ENCODE measurements at places on chromosomes 7 and 10.

DNA sequence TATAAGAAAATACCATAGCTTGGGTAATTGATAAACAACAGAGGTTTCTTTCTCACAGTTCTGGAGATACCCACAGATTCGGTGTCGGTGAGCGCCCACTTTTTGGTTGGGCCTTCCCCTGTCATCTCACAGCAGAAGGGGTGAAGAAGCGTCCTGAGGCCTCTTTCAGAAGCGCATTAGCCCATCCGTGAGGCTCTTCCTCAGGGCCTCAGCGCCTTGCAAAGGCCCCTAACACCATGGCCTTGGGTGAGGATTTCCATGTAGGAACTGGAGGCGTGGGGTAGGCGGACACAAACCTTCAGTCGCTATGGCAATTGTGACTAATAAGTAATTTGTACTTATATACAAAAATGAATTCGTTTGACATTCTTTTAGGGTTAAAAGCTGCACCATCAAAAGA is 316.0 kb downstream of the PTPRN2 start:
- no peak for DNase-seq

DNA sequence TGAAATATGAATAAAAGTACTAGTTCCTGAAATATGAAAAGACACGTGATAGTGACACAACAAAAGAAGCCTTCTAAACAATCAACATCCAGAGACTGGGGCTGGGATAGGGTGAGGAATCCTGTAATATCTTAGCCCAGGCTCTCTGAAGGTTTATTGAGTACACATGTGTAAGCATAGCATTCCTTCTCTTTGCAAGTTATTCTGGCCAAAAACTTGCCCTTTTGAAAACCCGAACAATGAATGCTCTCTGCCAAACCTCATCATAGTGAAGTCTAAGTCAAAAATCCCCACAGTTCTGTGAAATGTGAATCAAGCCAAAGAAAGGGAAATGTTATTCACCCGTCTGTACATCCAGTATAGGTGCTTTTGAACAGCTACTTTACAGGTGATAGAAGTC is 11.6 kb downstream of the SEMA3D start:
- no peak for DNase-seq

- no peak for DNase-seq
Measured at GRCh38 chr7:80775897-80776296, 137.5 kb downstream of the CD36 start.

DNA sequence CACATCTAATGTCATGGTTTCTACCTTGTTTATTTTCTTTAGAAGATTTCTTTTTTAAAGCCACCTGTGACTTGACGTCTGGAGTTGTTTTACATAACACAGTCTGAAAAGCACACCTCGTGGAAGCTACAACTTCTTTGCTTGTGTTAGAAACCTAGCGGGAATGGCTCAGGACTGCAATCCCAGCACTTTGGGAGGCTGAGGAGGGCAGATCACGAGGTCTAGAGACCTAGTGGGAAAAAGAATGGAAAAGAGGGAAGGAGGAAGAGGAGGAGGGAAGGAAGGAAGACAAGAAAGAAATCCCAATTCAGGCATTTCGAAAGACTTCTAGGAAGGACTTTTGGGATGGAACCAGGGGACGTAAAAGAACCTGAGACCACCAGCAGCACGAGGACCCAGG is 146.3 kb upstream of the CELF2 start:
- no peak for DNase-seq

DNA sequence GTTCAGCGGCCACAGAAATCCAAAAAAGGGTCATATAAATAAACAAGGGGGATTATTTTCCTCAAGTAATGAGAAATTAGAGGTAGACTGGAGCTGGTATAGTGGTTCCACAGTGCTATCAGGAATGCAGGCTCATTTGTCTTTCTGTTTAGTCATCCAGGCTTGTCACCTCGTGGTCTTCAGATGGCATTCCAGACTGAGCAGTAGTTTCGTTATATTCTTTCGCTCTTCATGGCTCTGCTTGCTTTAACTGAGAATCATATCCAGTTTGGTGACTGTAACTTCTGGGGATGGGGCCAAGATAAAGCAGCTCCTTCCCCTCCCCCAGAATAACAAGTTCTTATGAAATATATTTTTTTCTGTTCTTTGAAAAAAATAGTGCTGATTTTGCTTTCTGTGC is 9.5 kb downstream of the ANKIB1 start:
- no peak for DNase-seq

DNA sequence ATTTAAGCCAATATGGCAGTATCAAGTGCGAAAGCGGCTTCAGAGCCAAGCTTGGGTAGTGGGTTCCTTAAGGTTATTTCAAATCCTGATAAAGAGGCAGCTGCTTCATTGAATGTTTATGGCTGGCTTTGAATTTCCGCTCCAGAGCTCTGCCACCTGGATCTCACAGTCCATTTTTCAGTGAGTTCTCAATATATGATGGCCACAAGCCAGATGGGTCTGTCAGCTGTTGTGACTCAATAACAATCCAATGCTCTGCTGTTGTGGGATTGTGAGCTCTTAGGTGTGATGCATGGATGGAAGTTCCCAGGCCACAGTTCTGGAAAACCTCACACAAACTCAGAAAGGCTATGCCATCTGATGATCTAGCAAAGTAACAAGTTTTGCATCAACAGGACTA is 743.8 kb upstream of the LRRN3 start:
- no peak for DNase-seq

GRCh38 chr10:88538048-88538447 is 45.1 kb downstream of the RNLS start:
- no peak for DNase-seq

- no peak for DNase-seq
Measured at GRCh38 chr10:67043041-67043440, 117.2 kb downstream of the LRRTM3 start.

DNA sequence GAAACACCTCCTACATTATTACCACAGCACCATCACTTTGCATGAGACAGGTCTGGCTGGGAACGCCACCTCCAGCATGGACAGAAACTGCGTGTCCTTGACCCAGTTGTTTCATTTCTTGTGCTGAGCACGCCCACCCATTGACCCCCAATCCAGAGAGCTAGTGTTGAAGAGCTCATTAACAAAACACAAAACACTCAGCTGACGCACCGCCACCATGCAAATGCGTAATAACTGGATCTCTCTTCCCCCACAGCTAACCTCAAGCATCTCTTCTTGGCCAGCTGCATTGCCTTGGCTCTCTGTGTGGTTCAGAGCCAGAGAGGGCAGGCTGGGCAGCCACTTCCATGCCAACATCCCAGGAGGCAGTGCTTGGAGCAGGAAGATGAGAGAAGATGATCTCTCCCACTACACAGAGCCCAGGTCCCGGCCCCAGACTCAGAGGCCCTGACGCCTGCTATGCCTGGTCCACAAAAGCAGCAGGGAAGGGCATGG is 173.5 kb downstream of the PLXNA4 start:
- DNase-seq = no peak

- no peak for DNase-seq
Measured at GRCh38 chr7:6210621-6211372, 61.6 kb downstream of the CYTH3 start.

GRCh38 chr10:99647601-99648151 is 11.6 kb upstream of the ENTPD7 start:
- DNase-seq = no peak

GRCh38 chr10:35927990-35928488 is 285.9 kb upstream of the FZD8 start:
- DNase-seq = no peak

GRCh38 chr7:137081321-137082093 is 213.1 kb downstream of the CHRM2 start:
- no peak for DNase-seq

DNA sequence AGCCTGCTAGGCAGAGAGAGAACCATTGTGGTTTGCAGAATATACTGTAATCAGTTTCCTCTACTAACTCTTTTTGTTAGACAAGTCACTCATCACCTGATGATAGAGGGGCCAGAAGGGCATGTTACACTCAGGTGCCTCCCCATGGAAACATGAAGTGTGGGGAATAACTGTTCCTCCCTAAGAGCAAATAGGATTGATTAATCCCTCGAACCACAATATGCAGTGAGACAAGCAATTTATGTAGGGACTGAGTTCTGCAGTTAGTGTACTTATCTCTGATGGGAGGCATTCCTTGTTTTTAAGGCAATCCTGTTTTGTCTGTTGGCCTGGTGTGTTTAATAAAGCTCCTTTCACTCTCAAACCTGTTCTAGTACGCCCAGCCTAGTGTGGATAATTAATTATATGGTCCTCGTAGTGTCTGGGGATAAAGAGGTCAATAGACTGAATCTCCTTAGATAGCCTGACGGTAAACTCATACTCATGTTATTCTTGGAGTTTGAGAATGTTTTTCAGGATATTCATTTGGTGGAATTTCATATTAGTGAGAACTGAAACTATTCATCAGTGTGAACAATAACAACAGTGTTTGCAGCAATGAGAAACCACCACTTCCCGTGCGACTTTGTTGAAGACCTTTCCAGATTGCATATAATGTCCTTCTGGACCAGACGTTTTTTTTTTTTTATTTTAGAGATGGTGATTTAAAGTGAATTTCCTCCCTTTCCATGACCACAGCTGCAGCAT is 344.8 kb upstream of the FZD8 start:
- no peak for DNase-seq

DNA sequence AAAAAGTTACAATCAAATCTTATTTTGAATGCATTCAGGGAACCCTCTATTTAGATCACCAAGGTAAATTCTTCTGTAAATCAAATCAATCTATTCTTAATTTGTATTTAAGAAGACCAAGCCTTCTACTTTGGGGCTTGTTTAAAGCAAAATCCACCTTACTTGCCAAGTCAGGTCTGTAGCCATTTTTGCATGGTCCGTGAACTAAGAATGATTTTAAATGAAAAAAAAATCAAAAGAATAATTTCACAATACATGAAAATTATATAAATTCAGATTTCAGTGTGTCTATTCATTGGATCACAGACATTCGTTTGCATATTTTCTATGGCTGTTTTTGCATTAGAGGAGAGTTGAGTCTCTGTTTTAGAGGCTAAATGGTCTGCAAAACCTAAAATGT is 59.4 kb downstream of the SYPL1 start:
- DNase-seq = no peak

- no peak for DNase-seq
Measured at GRCh38 chr10:89591796-89592271, 53.2 kb downstream of the PANK1 start.

- no peak for DNase-seq
Measured at GRCh38 chr10:32347363-32348022, 535 bp upstream of the EPC1 start.

GRCh38 chr10:88833723-88834122 is 17.9 kb downstream of the ANKRD22 start:
- no peak for DNase-seq

- DNase-seq = no peak
Measured at GRCh38 chr10:123394382-123394781, 240.2 kb downstream of the BUB3 start.

- no peak for DNase-seq
Measured at GRCh38 chr10:13528123-13528874, 515 bp downstream of the BEND7 start.

GRCh38 chr10:36141856-36142560 is 499.9 kb upstream of the FZD8 start:
- no peak for DNase-seq

- DNase-seq = no peak
Measured at GRCh38 chr10:125085258-125086054, 74.9 kb downstream of the CTBP2 start.

DNA sequence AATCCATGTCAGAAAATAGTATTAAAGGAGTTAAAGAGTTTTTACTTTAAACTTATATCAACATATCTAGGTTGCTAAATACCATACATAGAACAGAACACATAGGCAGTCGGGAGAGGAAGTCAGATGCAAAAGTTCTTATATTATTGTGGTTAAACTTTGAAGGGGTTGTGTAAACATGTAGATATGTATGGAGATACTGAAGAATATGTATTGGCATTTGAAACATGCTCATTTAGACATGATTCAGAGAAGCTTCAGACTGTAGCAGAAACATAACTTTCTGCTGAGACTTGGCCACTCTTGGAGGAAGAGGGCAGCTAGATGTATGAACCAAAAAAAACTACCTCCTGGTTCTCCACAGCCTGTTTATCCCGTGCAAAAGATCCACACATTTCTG is 103.5 kb upstream of the FERD3L start:
- DNase-seq = no peak

DNA sequence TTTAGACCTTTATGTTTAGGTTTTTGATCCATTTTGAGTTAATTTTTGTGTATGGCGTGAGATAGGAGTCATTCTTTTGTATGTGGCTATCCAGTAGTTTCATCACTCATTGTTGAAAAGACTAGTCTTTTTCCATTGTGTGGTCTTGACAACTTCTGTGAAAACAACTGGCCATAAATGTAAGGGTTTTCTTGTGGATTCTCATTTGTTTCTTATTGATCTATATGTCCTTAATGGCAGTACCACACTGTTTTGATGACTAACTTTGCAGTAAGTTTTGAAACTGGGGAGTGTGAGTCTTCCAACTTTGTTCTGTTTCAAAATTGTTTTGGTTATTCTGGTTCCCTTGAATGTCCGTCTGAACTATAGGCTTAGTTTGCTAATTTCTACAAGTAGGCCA is 16.3 kb downstream of the SEPTIN7 start:
- DNase-seq = no peak

- no peak for DNase-seq
Measured at GRCh38 chr10:11023009-11023953, 5.6 kb downstream of the CELF2 start.

- DNase-seq = no peak
Measured at GRCh38 chr7:5212633-5213285, 22.7 kb downstream of the WIPI2 start.

GRCh38 chr7:155399577-155399976 is 58.4 kb upstream of the EN2 start:
- no peak for DNase-seq

DNA sequence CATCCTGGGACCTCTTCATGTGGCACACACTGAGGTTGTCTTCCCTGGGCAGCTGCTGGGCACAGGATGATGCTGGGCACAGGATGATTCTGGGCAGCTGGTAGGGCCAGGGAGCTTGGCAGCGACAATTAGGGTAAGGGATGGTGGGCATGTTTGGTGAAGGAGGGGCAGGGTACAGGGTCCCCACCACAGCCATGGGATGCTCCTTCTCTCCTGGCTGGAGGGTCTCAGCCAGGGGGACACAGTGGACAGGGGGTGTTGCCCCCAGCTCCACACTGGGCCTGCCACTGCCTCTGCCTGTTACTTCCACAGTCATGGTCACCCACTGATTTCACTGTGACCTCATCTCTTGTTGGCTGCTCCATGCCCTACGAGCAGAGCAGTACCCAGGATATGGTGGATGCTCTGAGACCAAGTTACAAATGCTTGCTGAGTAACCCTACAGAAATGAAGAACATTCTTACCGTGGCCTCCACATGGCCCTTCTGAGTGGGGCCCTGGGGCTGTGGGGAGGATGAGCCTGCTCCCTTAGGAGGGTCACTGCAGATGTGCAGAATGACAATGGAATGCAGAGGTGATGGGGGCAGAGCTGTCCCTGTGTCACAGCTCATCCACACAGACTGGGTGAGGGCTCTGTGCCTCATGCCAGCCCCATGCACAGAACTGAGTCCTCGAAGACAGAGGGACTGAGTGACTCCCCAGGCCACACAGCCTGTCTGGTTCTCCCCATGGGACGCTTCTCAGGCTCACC is 28.4 kb upstream of the RET start:
- DNase-seq = no peak

- no peak for DNase-seq
Measured at GRCh38 chr10:115503546-115503945, 410.4 kb downstream of the ATRNL1 start.

GRCh38 chr10:119216127-119216526 is 8.8 kb downstream of the GRK5 start:
- DNase-seq = no peak

All from SIG-M5 (cell line).